T-helper 22 cell (primary cell): ENCODE measurements at places on chromosomes 12 and 14.

DNA sequence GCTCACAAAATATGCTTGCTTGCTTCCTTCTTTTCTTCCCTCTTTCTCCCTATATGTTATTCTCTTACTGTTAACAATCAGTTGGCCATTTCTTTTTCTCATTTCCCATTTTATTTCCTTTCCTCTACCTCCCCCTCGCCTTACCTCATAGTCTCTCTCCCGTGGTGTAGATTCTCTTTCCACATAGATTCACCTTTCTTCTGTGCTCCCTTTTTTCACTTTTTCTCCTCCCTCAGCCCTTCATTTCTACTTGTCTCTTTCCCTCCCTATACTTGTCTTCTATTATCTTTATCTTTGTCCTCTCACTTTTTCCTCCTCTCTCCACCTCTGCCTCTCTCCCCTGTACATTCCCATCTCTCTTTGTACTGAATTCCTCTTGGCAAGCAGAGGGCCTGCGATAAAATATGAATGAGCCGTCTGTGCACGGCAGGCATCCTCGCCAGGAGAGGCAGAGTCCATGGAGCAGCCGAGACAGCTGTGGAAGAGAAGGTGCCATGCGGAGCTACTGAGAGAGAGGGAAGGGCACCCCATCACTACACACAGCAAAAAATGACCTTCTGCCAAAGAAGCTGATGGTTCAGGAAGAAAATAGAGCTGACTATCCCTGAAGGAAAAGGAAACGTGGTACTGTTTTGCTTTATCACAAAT, 12.1 kb downstream of the C14orf93 start:
- no peak for DNase-seq

DNA sequence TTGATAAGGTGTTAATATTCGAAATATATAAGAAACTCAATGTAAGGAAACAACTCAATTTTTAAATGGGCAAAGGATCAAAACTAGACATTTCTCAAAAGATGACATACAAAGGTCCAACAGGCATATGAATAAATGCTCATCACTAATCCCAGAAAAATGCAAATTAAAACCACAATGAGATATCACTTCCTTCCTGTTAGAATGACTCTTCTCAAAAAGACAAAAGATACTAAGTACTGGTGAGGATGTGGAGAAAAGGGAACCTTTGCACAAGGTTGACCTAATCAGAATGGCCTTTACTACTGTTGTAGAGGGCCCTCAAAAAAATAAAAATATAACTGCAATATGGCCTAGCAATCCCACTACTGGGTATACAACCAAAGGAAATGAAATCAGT, 383.4 kb downstream of the KCNH5 start:
- DNase-seq: no peak

DNA sequence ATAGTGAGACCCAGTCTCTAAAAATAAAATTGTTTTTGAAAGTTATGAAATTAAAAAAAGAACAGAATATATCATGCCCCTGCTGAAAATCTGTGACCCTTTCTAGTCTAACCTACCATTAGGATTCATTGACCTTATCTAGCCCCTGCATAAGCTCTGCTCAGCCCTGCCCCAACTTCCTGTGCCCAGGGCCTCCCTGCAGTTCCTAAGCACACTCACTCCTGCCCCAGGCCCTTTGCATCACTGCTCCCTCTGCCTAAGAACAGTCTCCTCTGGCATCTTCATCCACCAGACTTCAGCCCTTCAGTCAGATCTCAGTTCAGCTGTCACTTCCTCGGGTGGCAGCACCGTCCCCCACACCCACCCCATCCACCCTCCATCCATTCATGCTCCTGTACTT, 55.4 kb downstream of the SCARB1 start:
- no peak for DNase-seq

- DNase-seq: no peak
Measured at GRCh38 chr12:120076651-120077050, 39.9 kb downstream of the RAB35 start.
